ENCODE measurements at places on chromosomes 1 and 21.

DNA sequence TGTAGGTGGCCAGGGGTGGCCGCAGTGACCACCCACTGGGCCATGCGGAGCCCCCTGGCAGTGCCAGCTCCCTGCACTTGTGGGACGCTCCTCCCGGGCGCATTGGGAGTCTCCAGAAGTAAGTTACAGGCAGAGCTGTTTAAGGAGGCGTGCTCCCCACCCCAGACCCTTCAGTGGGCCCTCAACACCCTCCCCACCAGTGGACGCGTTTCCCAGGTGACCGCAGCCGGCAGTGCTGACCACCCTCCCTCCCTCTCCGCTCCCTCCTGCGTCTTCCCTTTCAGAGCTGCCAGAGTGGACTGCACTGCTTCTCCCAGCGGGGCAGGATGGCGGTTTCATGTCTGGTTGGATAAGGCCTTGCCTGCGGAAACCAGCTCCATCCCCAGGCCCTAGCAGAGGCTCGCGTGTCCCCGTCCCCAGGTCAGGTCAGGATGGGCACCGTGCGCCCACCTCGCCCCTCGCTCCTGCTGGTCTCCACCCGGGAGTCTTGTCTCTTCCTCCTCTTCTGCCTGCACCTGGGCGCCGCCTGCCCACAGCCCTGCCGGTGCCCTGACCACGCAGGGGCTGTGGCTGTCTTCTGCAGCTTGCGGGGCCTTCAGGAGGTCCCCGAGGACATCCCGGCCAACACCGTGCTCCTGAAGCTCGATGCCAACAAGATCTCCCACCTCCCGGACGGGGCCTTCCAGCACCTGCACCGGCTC is 1.1 kb downstream of the LRRC3 start:
- DNase-seq: no peak

- no peak for DNase-seq
Observed at GRCh38 chr1:67614511-67614934, 70.5 kb upstream of the GADD45A start.

DNA sequence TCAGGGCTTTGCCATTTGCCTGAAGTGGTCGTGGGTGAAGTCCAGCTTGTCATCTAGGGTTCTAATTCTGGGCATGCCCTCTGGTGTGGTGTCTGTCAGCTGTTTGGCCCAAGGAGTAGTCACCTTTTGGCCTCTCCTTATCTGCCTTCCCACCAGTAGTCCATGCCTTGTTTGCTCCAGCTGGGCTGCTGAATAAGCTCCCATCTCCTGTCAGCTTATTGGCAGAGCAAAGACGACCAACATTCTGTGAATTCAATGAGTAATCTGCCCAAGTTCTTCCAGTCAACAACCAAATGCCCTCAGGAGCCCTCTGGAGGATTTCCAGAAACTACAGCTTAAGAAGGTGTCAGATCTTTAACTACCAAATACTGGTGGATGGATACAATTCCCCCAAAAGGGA is 7.0 kb downstream of the BCAN start:
- no peak for DNase-seq

DNA sequence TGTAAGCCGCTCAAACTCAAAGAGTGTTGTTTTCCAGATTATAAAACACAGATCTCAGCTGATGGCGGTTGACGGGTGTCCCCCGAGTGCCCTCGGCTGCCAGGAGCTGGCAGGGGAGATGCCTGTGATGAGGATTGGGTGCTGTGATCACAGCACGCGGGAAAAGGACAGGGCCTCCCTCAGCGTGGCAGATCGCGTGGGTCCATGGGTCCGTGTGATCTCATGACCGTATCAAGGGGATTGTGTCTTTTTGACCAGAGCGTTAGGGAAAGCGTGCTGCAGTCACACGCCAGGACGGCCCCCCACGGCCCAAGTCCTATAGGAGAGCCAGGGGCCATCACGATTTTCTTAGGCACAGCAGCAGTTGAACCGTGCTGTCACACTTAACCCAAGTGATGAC is 51.9 kb downstream of the PDE9A start:
- DNase-seq: no peak

DNA sequence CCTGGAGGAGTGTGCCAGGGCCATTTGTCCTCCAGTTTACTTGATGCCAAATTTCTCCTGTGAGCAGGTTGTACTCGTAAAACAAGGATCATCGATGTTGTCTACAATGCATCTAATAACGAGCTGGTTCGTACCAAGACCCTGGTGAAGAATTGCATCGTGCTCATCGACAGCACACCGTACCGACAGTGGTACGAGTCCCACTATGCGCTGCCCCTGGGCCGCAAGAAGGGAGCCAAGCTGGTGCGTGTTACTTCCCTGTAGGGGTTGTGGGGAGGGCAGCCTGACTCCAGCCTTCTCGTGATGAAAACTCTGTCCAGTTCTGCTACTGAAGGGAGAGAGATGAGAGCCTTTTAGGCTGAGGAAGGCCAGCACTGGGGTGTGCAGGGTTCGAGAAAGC is 2.2 kb downstream of the RPS8 start:
- no peak for DNase-seq

DNA sequence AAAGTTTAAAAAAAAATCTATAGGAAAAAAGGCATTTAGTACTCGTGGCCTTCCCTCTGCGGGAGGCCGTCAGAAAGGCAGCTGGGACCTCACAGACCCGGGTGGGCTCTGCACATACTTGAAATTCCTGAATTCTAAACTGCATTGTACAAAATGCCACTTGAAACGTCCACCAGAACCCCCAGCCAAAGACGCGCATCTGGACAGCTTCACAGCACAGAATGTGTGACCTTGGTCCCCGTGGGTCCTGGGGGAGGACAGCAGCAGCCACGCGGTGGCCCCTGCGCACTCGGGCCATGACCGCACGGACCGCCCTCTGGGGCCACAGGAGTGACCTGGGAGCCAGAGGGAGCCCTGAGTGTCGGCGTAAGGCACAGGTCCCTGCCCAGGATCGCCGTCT is 20.6 kb upstream of the MRPS14 start:
- DNase-seq: no peak

GRCh38 chr1:212293579-212293978 is 8.4 kb downstream of the PPP2R5A start:
- DNase-seq: no peak

DNA sequence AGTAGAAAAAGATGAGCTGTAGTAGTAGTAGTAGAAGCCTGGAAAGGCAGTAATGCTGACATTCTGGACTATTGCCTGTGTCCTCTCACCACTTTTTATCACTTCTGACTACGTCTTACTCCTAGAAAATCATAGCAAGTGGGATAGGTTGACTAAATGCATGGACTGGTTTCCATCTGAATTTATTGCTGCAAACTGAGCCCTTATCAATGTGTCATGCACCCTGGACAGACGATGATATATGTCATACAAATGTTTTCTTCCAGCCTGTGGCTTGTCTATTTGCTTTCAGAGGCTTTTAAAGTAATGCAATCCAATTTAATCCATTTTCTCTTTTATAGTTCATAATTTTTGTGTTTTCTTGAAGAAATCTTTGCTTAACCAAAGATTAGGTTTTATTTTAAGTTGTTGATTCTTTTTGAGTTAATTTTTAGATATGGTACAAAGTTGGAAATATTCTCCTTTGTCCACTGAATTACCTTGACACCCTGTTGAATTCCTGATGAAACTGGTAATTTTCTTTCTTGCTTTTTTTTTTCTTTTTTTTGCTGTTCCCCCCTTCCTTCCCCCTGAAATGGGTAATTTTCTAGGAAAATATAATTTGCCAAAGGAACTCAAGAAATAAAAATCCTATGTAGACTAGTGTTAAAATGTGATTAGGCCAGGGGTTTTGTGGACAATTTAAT is 47.1 kb downstream of the PHACTR4 start:
- DNase-seq: no peak

All from ovary (tissue), 10 donors.